ENCODE measurements at places on chromosomes 4 and X. TPM values are rescaled to one million over a fixed set of nuclear protein-coding genes. Genes with fewer than 3 reads are reported as not detected.
A peak's percentile ranks its signal among the peaks of the same experiment; 100 is the strongest.

The CLDN22 gene
- total RNA-seq = not detected

The TLR7 gene
- total RNA-seq = not detected

The RBM47 gene
- 47.6 TPM for total RNA-seq

The BCOR gene
- 41.9 TPM for total RNA-seq

GRCh38 chr4:138919094-138919936 is 96.3 kb upstream of the NOCT start:
- H3K4me3 ChIP-seq = peak overlapping the region; percentile 59
- no peaks in the 10 kb centered on the region for H3K36me3 ChIP-seq
- peak; percentile 84 for DNase-seq
- no peaks in the 10 kb centered on the region for H3K4me1 ChIP-seq
- no peaks in the 10 kb centered on the region for H3K27me3 ChIP-seq

DNA sequence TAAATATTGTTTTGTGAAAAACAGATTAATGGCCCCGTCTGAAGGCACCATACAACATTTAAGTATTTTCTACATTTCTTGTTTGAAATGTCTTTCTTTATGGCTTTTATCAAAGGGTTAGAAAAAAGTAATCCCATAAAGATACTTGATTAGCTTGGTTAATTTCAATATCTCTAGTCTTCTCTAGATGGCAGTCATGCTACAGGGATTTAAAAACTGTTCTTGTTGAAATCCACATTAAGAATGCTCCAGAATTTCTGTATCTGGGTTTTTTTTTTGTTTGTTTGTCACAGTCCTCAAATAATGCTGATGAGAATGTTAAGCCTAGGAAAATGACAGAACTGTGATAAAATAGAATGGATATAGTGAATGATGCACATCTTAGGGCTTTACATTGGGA is 109.0 kb upstream of the AADAT start:
- H3K36me3 ChIP-seq = no peaks in the 10 kb centered on the region
- no peak overlapping the region for H3K27ac ChIP-seq
- no peak overlapping the region for H3K4me3 ChIP-seq
- H3K4me1 ChIP-seq = no peaks in the 10 kb centered on the region
- DNase-seq = peak; percentile 37
- no peaks in the 10 kb centered on the region for H3K27me3 ChIP-seq

DNA sequence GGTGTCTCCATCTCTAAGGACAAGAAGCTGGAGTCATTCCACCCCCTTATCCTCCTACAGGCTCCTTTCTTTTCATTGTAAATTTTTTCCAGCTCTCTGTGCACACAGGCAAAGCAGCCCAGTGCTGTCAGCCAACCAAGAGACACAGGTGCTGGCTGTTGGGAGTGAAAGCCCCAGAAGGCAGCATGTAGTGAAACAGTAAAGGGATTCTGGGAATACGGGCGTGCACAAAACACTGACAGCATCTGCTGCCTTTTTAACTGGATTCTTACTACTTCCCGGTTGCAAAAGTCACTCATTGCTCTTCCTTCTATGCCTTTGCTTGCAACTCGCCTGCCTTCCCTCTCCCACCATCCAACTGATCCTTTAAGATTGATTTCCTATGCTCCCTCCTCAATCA is 208.6 kb upstream of the PRPS2 start:
- no peaks in the 10 kb centered on the region for H3K36me3 ChIP-seq
- no peak overlapping the region for H3K27ac ChIP-seq
- DNase-seq = no peak
- H3K4me3 ChIP-seq = no peak overlapping the region
- H3K27me3 ChIP-seq = no peaks in the 10 kb centered on the region

GRCh38 chr4:56186808-56187523 is 200.3 kb downstream of the AASDH start:
- H3K27me3 ChIP-seq = 0 out of 2 replicates have a peak, but pooled peaks cover 3% of the 10 kb centered on the region
- H3K27ac ChIP-seq = no peak overlapping the region
- H3K4me3 ChIP-seq = no peak overlapping the region
- H3K4me1 ChIP-seq = no peaks in the 10 kb centered on the region
- H3K36me3 ChIP-seq = no peaks in the 10 kb centered on the region

- H3K4me1 ChIP-seq = peaks cover 8% of the 10 kb centered on the region
- no peaks in the 10 kb centered on the region for H3K27me3 ChIP-seq
- no peaks in the 10 kb centered on the region for H3K36me3 ChIP-seq
- H3K4me3 ChIP-seq = no peak overlapping the region
- peak; percentile 97 for DNase-seq
These were observed 47.9 kb downstream of the SOWAHB start for GRCh38 chr4:76850010-76850441.

- no peak overlapping the region for H3K4me3 ChIP-seq
- no peaks in the 10 kb centered on the region for H3K27me3 ChIP-seq
- H3K27ac ChIP-seq = no peak overlapping the region
- H3K36me3 ChIP-seq = no peaks in the 10 kb centered on the region
These were observed 837.6 kb downstream of the PDHA2 start for GRCh38 chr4:96677499-96677898.

DNA sequence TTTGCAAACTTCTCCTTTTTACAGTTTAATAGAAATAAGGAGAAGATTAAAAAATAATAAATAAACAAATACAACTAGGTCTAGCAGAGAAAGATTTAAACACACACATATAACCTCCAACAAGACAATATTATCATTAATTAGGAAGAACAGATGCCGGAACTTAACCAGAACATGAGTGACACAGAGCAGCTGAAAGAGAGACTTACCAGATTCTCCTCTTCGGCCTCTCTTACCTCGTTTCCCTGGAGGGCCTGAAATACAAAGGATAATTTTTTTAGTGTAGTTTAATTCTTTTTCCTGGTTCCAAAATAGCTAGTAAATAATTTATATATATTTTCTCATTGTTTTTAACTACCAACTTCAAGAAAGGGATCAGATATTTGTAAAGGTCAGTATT is 252.5 kb downstream of the COL25A1 start:
- no peak for DNase-seq
- H3K27ac ChIP-seq = no peak overlapping the region
- no peak overlapping the region for H3K4me3 ChIP-seq
- no peaks in the 10 kb centered on the region for H3K36me3 ChIP-seq

DNA sequence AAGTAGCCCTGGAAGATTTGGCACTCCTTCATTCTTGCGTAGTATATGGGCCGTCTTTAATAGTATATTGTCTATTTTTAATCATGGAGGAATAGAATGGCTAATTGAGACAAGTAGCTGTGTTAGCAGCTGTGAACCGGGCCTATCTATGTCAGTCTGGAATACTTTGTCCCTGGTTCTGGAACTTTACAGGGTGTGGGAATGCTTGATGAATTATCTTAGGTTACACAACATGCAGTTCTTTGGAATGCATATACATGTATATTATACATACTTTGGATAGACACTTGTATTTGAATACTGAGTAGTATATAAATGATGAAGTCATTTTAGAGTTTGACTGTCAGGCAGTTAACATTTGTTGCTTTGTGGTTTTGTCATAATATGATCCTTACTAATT is 37.4 kb downstream of the PDLIM5 start:
- no peaks in the 10 kb centered on the region for H3K27me3 ChIP-seq
- 0 out of 2 replicates have a peak overlapping the region, but pooled peaks have one; percentile 25 for H3K4me3 ChIP-seq
- peaks cover 69% of the 10 kb centered on the region for H3K4me1 ChIP-seq
- H3K36me3 ChIP-seq = peaks cover 6% of the 10 kb centered on the region
- no peak for DNase-seq
- H3K27ac ChIP-seq = peak overlapping the region; percentile 80
